ENCODE measurements at places on chromosomes 7 and 10.

GRCh38 chr10:509361-510102 lies 179.9 kb downstream of the DIP2C start:
- DNase-seq: no peak

GRCh38 chr10:122348935-122349361 lies 25.6 kb upstream of the PLEKHA1 start:
- DNase-seq: no peak

DNA sequence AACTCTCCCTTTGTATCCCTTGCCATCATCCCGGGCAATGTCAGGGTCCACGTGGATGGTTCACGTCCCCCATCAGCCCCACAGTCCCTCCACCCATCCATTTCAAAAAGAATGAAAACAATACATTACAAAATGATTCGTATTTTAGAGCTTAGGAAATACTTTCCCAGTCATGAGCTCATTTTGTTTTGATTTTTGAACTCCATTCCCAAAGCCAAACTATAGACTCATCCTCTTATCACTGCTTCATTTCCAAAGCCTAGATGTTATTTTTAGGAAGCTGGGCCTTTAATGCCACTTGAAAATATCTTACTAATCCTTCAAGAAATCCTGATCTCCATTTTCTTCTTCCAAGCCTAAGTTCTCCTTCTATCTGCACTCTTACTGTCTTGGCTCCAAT lies 72.1 kb downstream of the WNT2 start:
- DNase-seq: no peak

- DNase-seq: no peak
These were observed 39.4 kb upstream of the CXCL12 start for GRCh38 chr10:44424298-44424697.

DNA sequence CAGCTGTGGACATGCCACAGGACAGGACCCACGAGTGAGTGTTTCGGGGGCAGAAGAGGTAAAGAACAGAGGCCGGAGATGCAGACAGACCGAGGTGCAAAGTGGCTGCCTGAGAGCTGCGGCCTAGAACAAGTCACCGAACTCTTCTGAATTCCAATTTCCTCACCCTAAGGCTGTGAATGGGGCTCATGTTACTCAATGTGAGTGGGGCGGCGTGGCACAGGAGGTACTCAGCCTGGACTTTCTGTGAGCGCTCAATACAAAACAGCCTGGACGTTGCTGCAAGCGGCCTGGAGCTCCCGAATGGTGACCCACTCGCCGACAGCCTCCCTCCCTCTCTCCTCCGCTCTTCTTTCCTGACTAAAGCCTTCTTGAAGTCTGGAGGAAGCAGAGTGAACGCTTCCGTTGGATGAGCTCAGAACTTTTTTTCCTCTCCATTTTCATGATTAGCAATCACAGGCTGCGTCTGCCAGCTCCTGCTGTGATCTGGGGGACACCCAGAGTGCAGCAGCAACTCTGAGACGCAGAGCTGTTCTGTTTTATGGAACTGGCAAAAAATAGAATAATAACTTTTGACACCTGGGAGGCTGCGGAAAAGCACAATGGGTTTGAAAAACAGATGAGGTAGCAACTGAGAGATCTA lies 108.5 kb downstream of the PTPRN2 start:
- no peak for DNase-seq

GRCh38 chr10:5442065-5442989 lies 30.0 kb downstream of the NET1 start:
- peak; percentile 64 for DNase-seq

- no peak for DNase-seq
These were observed 27.3 kb upstream of the CADPS2 start for GRCh38 chr7:122913608-122914007.

DNA sequence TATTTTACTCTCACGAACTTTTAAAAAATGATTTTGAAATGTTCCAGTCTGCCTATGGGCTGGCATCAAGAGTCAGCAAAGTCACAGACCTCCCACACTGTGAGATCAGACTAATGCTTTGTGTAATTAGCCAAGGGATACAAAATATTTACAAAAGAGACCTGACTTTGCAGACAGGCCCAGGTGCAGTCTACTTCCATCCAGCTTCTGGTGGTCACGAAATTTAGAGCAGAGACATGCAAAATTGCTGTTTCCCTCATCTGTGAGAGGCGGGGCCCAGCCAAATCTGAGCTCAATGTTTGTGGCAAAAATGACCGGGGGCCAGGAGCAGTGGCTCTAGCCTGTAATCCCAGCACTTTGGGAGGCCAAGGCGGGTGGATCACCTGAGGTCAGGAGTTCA lies 82.5 kb upstream of the PITRM1 start:
- DNase-seq: no peak

GRCh38 chr7:158724658-158725505 lies 20.3 kb upstream of the NCAPG2 start:
- no peak for DNase-seq

DNA sequence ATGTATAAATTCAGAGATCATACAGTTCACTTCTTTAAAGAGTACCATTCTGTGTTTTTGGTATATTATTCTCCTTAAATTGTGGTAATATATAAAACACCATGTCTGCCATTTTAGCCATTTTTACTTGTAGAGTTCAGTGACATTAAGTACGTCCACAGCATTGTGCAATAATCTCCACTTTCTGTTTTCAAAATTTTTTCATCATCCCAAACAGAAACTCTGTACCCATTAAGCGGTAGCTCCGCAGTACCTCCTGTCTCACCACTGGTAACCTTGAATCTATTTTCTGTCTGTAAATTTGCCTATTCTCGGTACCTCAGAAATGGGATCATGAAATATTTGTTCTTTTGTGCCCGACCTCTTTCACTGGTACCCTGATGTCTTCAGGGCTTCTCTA lies 60.3 kb downstream of the CAMK1D start:
- no peak for DNase-seq

DNA sequence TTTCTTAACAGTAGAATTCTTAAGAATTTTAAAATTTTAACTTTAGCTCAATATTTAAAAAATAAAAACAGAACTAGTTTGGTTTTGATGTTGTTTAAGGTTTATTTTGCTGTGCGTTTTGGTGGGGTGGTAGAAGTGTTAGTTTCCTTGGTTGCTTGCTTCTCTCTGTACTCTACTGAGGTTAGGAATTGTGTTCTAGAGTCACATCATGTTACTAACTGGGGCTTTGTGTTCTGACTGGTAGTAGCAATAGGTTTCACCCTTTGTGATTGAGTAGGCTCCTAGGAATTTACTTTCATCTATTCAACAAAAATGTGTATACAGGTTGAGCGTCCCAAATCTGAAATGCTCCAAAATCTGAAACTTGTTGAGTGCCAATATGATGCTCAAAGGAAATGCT lies 99.5 kb downstream of the ZEB1 start:
- DNase-seq: no peak

DNA sequence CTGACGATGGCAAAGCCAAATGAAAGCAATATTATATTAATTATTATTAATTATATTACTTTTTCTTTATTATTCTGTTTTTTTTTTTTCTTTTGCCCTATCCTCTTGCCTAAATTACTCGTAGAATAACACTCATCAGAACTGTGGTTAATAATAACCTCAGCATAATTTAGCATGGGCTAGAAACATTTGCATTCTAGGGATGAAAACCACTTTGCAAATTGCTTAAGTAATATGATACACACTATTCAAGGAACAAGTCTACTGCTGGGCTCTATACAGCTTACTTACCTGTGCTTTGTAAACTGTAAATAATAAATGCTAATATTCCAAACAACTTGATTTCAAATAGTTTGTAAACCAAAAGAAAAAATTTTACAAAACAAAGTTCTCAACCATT lies 375.8 kb downstream of the HGF start:
- no peak for DNase-seq

Measured in astrocyte of the spinal cord (primary cell).